ENCODE measurements at places on chromosomes 5 and 9. TPM values are rescaled to one million over a fixed set of nuclear protein-coding genes. Genes with fewer than 3 reads are reported as not detected.

The GNA14 gene
- 0.37 TPM for total RNA-seq

The NMRK1 gene
- total RNA-seq = 3.0 TPM

The LCNL1 gene
- total RNA-seq = 0.20 TPM

The MED10 gene
- 35.3 TPM for total RNA-seq

The BTNL3 gene
- total RNA-seq = not detected

The LURAP1L gene
- total RNA-seq = not detected

GRCh38 chr5:91331705-91332104 lies 51.4 kb downstream of the ARRDC3 start:
- no peaks in the 10 kb centered on the region for H3K27me3 ChIP-seq
- no peak overlapping the region for H3K27ac ChIP-seq
- no peaks in the 10 kb centered on the region for H3K36me3 ChIP-seq
- no peak for DNase-seq
- H3K4me3 ChIP-seq = no peak overlapping the region

- H3K27me3 ChIP-seq = peaks cover 13% of the 10 kb centered on the region
- DNase-seq = peak; percentile 17
- no peaks in the 10 kb centered on the region for H3K36me3 ChIP-seq
- H3K4me3 ChIP-seq = no peak overlapping the region
These were observed 5.1 kb upstream of the SEPTIN8 start for GRCh38 chr5:132782101-132782500.

GRCh38 chr9:14278291-14278721 lies 35.6 kb downstream of the NFIB start:
- no peak for DNase-seq
- no peaks in the 10 kb centered on the region for H3K27me3 ChIP-seq
- peaks cover 9% of the 10 kb centered on the region for H3K4me1 ChIP-seq
- H3K4me3 ChIP-seq = no peak overlapping the region
- H3K36me3 ChIP-seq = no peaks in the 10 kb centered on the region
- no peak overlapping the region for H3K27ac ChIP-seq

GRCh38 chr5:140336388-140336787 lies 10.0 kb downstream of the HBEGF start:
- no peaks in the 10 kb centered on the region for H3K4me1 ChIP-seq
- no peak for DNase-seq
- H3K4me3 ChIP-seq = no peak overlapping the region
- H3K27ac ChIP-seq = no peak overlapping the region

DNA sequence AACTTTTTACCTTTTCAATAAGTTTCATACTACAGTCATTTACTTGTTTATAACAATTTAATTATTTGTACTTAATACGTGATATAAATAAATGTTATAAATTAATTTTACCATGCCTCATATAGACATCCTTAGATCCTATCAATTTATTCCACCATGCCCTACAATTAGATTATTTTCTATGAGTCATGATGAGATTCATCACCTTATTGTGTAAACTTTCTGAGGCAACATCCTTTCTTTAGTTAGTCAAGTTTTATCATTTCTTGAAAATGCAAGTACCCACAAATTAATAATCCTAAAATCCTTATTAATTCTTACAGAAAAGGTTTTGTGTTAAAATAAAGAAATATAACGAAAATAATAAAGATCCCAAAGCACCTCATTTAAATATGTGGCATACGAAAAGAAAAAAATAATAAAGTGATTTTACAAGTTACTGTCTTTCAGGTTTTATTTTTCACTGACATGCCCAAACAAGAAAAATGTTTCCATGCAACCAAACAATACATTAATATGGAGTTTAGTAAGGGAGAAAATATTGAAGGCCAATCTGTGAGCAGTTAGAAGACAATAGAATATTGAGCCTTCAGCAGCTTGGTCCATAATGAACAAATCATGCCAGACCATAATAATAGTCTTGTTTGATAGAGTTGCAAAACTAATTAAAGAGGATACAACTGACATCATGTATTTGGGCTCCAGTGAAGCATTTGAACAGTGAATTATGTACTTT lies 188.7 kb upstream of the MRPS30 start:
- no peak overlapping the region for H3K4me3 ChIP-seq
- no peak for DNase-seq
- H3K36me3 ChIP-seq = no peaks in the 10 kb centered on the region
- no peaks in the 10 kb centered on the region for H3K4me1 ChIP-seq

GRCh38 chr5:87541676-87542075 lies 128.9 kb upstream of the CCNH start:
- H3K36me3 ChIP-seq = no peaks in the 10 kb centered on the region
- no peak overlapping the region for H3K4me3 ChIP-seq
- DNase-seq = no peak
- H3K4me1 ChIP-seq = peaks cover 2% of the 10 kb centered on the region
- H3K27ac ChIP-seq = no peak overlapping the region

GRCh38 chr9:115606838-115607237 lies 488.9 kb upstream of the TNC start:
- no peak overlapping the region for H3K4me3 ChIP-seq
- no peaks in the 10 kb centered on the region for H3K36me3 ChIP-seq
- no peaks in the 10 kb centered on the region for H3K27me3 ChIP-seq
- no peak overlapping the region for H3K27ac ChIP-seq
- no peak for DNase-seq

DNA sequence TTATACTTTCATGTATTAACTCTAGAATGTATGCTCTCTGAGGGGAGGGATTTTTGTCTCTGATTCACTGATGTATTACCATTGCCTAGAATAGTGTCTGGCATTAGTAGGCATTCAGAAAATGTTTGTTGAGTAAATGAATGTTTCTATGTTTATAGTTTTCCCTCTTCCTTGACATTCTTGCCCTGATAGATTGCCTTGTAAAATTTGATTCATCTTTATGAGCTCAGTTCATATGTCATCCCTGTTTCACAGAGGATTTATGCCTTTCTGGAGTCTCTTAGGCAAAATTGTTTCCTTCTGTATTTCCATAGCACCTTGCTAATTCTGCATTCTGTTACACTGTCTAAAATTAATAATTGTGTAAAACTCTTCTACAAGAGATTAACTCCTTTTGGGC lies 72.3 kb downstream of the RASA1 start:
- no peak for DNase-seq
- H3K4me1 ChIP-seq = no peaks in the 10 kb centered on the region
- H3K4me3 ChIP-seq = no peak overlapping the region
- H3K27me3 ChIP-seq = no peaks in the 10 kb centered on the region

GRCh38 chr5:67268231-67269021 lies 71.8 kb upstream of the CD180 start:
- no peak overlapping the region for H3K4me3 ChIP-seq
- no peaks in the 10 kb centered on the region for H3K36me3 ChIP-seq
- H3K27me3 ChIP-seq = no peaks in the 10 kb centered on the region
- no peaks in the 10 kb centered on the region for H3K4me1 ChIP-seq

GRCh38 chr9:125142560-125143376 lies 560 bp downstream of the SCAI start:
- peak overlapping the region; percentile 89 for H3K4me3 ChIP-seq
- no peaks in the 10 kb centered on the region for H3K4me1 ChIP-seq
- peaks cover 1% of the 10 kb centered on the region for H3K36me3 ChIP-seq
- DNase-seq = peak; percentile 31
- no peak overlapping the region for H3K27ac ChIP-seq

DNA sequence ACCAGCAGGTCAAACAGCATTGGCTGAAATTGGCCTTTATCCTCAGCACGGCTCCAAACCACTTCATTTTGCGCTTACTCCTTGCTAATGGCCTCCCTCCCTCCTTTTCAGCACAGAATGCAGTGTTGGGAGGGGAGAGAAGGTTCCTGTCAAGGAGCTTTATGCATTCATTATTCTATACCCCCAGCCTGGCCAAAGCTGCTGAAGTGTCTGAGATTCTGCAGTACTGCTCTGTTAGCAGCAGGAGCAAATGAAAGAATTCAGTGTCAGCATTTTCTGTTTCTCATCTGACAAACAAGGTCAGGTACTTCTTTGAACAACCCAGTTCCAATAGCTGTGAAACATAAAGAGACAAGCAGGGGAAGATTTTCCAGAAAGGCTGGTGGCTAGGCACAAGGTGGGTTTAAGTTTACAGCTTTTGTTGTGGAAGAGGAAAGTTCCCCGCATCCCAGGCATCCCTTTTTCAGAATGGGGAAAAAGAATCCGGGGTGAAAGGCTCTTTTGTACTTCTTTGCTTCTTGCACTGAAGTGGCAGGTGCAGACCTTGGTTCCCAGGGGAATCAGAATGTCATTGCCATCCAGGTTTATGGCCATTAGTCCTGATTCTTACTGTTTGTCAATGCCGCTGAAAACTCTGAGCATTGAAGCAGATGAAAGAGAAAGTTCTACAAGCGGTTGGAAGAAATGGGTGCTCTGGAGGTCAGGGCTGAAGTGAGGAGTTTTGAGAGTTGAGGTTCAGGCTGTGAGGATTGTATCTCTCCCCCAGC lies 109.3 kb upstream of the APC start:
- H3K4me3 ChIP-seq = peak overlapping the region; percentile 41
- H3K27me3 ChIP-seq = no peaks in the 10 kb centered on the region
- no peak overlapping the region for H3K27ac ChIP-seq
- H3K36me3 ChIP-seq = no peaks in the 10 kb centered on the region
- DNase-seq = peak; percentile 32

GRCh38 chr9:18821788-18822187 lies 211.2 kb downstream of the SAXO1 start:
- H3K27ac ChIP-seq = no peak overlapping the region
- no peaks in the 10 kb centered on the region for H3K36me3 ChIP-seq
- H3K4me1 ChIP-seq = no peaks in the 10 kb centered on the region
- H3K27me3 ChIP-seq = no peaks in the 10 kb centered on the region
- H3K4me3 ChIP-seq = no peak overlapping the region
- no peak for DNase-seq

DNA sequence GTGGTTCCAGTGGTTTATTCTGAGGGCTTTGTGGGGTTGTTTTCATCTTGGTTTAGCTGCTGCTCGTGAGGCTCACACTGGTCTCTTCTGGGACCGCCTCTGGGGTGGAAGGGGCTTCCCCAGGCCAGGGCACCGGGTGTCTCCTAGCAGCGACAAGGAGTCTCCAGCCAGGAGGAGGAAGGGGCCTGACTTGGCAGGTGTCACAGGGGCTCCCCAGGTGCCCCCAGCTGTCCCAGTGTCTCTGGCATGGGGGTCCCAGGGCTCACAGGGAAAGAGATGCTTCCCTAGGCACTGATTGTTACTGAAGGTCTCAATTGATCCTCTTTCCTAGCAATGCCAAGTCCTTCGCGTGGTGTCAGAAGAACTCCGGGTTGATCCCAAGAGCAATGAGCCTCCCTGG lies 241.1 kb upstream of the IRX4 start:
- no peak overlapping the region for H3K27ac ChIP-seq
- H3K4me3 ChIP-seq = no peak overlapping the region
- no peaks in the 10 kb centered on the region for H3K36me3 ChIP-seq
- no peaks in the 10 kb centered on the region for H3K4me1 ChIP-seq

GRCh38 chr9:98771209-98771874 lies 25.0 kb downstream of the ANKS6 start:
- no peak overlapping the region for H3K27ac ChIP-seq
- H3K4me1 ChIP-seq = no peaks in the 10 kb centered on the region
- no peaks in the 10 kb centered on the region for H3K27me3 ChIP-seq

DNA sequence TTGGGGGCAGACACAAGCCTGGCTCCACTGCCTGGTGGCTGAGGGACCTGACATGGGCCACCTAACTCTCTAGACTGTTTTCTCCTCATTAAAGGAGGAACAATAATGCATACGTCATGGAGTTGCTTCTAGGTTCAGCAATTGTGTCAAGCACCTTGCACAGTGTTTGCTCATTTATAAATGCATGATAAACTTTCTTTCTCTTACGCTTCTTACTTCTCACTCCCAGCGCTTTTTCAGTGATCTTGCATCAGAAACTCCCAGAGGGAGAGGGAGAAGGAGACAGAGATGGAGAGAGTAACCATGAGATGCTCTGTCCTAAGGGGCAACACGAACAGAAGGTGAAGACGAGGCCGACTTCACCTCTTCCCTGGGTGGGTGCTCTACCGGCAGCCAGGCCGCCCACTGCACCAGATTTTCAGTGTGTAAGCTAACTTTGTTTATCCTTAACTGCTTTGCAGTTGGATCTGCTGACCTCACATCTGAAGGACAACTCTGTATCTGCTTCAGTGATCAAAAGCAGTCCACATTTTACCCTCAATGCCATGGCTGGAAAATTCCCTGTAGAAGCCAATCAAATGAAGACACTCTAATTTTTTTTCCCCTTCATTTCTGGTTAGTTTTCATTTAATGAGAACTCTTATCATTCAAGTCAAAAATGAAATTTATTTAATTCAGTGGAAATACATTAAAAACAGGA lies 35.3 kb downstream of the MED27 start:
- no peaks in the 10 kb centered on the region for H3K4me1 ChIP-seq
- H3K27ac ChIP-seq = no peak overlapping the region
- no peak for DNase-seq
- no peak overlapping the region for H3K4me3 ChIP-seq

DNA sequence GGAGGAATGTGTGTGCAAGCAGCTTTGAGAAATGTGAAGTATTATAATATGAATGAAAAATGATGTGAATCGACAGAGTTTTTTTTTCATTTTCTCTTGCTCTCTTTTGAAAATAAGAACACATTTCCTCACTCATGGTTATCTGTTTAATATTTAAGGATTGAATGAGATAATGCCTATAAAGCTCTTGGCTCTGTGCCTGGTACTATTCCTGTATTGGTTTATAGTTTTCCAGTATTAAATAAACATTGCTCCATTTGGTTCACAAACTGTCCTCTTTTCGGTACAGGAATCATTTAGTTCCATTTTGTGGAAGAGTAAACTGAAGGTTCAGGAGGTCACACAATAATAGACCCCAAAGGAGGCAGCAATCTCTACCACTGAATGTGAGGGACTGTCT lies 1185.5 kb upstream of the WWC1 start:
- no peak overlapping the region for H3K27ac ChIP-seq
- H3K4me1 ChIP-seq = no peaks in the 10 kb centered on the region
- no peaks in the 10 kb centered on the region for H3K27me3 ChIP-seq
- no peaks in the 10 kb centered on the region for H3K36me3 ChIP-seq
- DNase-seq = no peak

DNA sequence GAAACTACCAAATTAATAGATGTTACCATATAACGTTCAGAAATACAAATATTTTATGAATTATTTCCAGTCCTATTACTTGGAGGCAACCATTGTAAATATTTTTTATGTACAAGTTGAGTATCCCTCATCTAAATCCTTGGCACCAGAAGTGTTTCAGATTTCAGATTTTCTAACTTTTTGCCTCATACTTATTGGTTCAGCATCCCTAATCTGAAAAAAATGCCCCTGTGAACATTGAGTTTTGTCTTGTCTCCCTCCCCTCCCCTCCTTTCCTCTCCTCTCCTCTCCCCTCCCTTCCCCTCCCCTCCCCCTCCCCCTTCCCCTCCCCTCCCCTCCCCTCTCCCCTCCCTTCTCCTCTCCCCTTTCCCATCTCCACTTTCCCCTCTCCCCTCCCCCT lies 40.6 kb downstream of the UBAP1 start:
- H3K36me3 ChIP-seq = peaks cover 9% of the 10 kb centered on the region
- H3K27ac ChIP-seq = no peak overlapping the region
- H3K4me3 ChIP-seq = no peak overlapping the region
- H3K27me3 ChIP-seq = no peaks in the 10 kb centered on the region

DNA sequence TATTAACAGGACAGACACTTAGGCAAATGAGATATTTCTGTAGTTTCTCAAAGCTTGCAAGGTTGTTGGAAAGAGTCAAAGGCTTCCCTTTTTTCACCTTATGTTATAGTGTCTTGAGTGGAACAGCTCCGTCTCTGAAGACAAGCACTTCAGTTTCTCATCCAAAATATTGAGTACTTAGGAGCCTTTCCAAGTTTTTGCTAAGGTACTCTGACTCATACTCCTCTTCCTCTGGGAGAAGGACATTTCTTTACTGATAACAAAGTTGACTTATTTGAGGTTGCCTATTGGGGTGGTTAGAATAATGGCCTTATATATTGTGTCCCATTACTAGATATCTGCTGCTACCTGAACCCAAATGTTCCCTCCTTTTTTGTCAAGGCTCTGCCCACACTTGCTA lies 869.6 kb downstream of the MAT2B start:
- H3K4me3 ChIP-seq = no peak overlapping the region
- DNase-seq = no peak
- no peaks in the 10 kb centered on the region for H3K36me3 ChIP-seq
- H3K27me3 ChIP-seq = no peaks in the 10 kb centered on the region
- no peak overlapping the region for H3K27ac ChIP-seq
